ENCODE measurements at places on chromosomes 5 and 9.

DNA sequence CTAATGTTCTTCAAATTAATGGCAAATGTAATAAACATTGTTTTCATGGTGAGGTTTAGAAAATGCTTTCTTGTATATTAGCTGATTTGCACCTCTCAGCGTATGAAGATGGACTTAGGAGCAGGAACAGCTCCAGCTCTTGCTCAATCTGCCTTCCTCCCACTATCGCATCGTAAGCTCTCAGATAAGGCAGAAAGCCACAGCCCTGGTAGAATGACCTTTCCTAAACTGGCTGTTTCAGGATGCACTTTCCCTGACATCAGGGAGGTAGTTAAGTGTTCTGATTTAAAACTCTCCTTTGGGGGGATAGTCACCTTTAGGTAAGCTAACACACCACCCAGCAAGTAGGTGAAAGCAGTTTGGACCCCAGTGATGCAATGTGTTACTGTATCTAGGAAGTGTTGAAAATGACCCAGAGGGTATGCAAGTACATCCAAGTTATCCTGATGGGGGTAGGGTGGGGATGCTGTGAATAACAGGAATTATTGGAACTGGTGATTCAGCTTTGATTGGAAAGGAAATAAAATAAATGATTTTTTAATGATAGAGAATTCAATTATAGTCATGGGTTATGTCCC, 72.3 kb downstream of the LMNB1 start:
- DNase-seq = no peak

- DNase-seq = no peak
Observed at GRCh38 chr5:121189342-121190305, 662.1 kb upstream of the FTMT start.

DNA sequence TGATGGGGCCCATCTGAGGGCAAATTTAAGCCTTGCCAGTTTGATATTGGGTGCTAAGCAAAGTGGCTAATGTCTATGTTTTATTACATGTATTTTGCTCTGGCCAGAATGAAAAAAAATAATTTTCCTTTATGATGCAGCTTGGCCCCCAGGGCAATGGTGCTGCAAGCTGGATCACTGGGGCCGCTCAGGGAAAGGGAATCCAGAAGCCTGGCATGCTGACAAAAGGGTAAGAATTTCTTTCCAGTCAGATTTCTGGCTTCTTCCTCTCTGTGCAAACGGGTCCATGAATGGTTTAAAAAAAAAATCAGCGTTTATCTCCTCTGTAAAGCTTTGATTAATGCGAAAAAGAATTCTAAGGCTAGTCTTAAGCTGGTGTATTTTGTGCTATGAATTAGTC, 138.4 kb downstream of the MAPKAP1 start:
- no peak for DNase-seq

DNA sequence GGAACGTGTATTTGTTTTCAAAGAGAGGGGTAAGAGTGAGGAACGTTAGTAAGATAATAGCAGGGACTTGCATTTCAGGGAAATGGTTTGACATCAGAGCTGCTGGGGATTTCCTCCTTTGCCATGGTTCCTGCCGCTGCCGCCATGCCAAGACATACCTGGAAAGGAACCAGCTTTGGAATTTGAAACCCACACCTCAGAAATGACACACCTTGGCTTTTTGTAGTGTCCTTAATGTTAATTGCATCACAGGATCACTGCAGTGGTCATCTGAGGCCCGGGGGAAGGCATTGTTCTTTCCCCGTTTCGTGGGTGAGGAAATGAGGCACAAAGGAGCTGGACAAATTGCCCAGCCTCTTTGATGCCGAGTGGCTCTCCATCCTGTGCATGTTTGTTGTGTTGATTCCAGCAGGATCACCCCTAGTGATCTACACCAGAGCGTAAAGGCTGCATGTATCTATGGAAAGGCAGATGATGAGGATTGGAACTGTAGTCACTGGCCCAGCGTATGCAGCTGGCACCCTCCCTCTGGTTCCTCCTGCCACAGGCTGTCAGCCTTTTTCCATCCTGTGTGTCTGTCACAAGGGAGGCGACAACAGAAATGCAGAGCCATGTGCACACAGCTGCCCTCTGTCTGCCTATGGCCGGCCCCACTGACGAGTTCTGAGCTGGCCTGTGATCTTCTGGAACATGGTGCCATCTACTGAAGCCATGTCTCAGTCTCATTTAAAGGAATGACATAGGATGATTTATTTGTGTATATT, 37.8 kb downstream of the SLC46A2 start:
- DNase-seq = no peak

DNA sequence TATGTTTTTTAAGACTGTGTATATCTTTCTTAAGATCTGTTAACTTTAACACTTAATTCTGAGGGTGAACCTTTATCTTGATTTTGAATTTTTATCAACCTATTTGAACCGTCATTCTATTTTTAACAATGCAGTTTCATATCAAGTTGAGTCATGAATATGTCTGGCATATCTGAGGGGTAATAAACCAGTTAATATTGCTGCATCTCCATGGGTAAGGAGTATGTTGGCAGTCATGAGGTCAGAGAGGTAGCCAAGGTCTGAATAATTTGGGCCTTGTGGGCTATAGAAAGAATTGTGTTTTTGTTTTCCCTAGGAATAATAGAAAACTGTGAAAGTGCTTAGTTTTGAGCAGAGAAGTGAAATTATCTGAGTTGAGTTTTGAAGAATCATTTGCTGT, 419.0 kb downstream of the PLK2 start:
- no peak for DNase-seq

DNA sequence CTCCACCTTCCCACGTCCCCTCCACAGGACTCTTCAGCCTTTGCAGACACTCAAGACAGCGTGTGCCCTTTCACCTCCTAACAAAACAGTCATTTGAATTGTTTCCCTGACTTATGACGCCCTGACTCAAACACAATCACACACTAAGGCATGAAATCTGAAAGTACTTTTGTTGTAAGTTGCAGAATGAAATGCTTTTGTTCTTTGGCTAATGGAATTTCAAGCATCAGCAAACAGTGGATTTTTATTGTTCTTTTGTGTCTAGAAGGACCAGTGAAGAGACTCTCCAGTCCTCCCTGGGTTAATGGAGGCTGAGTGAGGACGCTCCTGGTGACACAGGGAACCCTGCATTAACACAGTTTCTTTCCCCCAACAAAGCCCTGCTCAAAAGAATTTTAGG, 380.1 kb downstream of the CTNND2 start:
- no peak for DNase-seq

DNA sequence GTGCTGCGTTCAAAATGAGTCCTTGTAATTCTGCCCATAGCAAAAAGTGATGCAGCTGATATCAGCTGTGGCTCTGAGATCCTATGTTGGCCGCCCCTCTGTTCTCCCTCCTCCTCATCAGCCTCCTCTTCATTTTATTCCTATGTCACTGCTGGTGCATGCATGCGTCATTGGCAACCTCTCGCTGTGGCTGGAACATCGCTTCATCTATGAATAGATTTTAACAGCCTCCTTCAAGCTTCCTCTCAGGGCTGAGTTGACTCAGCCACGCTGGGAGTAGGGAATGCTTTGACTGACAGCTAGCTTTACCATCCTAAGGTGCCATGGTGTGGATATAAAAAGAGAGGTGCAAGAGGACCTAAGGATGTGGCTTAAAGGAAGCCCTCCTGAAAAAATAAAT, 303.5 kb downstream of the PLK2 start:
- DNase-seq = no peak

GRCh38 chr5:135373736-135374515, 25.1 kb downstream of the MACROH2A1 start:
- DNase-seq = no peak

DNA sequence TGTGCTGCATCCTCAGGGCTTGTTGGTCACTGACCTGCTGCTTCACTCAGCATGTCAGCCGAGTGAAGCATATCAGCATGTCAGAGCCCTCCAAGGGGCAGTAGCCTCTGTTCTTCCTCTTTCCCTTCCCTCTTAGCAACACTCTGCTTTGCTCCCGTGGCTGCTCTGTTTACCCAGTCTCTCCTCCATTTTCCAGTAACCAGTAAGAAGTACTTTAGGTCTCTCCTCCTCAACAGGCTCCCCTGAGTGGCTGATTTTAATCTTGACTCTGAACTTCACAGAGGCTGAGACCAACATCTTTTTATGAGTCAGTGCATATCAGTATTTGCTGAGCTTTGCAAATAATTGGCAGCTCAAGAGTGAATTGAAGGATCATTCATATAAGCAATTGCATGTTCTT, 18.6 kb upstream of the ADRB2 start:
- no peak for DNase-seq

DNA sequence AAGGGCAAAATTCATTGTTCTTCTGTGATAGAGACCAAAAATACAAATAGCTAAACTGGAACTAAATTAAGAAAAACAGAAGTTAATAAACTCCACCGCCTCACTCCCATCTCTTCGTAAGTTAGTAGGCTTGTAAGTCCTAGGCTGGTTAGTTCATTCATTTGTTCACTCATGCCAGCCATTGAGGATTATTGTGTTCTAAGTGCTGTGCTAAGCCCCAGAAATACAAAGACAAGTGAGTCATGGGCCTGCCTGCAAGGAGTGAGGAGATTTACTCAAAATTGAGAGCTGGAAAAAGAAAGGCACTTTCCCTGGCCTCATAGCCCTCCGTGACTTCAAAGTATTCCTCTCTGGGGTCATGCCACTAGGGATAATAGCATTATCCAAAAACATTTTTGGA, 8.5 kb downstream of the DOCK8 start:
- no peak for DNase-seq

DNA sequence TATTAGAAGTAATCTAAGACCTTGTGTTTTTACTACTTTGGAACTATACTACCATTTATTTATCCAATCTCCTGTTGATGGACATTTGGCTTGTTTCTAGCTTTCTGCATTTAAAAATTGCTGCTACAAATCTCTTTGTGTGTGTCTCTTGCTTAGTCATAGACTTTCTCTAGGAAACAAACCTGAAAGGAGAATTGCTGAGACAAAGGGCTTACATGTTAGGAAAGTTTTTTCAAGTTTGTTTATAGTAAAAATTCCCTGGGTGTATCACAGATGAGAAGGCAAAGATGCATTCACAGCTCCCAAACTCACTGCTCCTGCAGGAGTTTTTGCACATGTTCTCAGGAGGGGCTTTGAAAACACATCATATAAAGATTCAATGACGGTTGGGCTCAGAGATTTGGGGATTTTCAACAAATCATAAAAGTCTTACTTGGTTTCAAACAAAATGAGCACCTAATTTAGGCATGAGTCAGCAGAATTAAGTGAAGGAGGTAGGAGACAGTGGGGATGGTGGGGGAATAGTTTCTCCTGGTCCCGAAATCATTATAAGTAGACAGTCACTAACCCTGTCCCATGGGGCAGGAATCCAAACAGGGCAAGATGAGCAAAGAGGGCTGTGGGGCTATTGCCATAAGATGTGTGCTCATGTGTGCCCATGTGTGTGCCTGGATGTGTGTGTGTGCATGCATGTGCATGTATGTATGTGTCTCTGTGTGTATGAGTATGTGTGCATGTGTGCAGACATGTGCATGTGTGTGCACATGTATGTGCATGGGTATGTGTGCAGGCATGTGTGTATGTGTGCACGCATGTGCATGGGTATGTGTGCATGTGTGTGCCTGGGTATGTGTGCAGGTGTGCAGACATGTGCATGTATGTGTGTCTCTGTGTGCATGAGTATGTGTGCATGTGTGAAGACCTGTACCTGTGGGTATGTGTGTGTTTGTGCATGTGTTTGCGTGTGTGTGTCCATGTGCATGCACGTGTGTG, 43.4 kb upstream of the S1PR3 start:
- no peak for DNase-seq

DNA sequence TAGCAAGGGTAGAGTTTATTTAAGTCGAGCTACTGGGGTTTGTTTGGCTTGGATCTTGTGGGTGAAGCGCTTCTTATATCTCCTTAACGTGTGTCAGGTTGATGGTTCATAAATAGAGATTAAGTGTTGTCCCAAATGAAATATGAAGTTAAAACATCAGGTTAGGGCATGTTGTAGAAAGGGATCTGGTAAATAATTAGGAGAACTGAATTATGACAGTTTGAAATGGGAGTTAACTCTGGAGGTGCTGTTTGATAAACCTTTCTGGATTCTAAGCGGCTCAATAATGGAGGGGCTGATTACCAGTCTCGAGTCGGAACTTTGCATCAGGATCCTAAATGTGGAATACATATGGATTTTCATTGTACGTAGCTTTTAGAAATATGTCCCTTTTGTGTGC, 717.0 kb upstream of the WWC1 start:
- no peak for DNase-seq

DNA sequence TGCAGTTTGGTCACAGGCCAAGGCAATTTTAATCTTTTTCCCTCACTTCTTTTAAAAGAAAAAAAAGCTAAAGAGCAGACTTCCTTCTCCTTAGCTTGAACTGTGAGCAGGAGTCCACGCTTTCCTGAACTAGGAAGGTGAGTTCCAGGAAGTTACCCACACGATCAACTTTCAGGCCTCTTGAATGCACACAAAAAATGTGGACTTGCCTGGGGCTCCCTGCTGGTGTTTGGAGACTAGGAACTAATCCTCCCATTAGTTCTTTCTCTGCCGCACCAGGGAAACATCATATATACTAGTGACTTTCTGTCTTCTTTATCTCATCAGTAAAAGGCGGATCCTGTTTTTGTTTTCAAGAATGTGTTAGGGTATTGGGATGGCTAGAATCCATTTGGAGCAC, 240.0 kb downstream of the GOLPH3 start:
- no peak for DNase-seq

GRCh38 chr5:156380848-156381247, 53.9 kb downstream of the SGCD start:
- no peak for DNase-seq

DNA sequence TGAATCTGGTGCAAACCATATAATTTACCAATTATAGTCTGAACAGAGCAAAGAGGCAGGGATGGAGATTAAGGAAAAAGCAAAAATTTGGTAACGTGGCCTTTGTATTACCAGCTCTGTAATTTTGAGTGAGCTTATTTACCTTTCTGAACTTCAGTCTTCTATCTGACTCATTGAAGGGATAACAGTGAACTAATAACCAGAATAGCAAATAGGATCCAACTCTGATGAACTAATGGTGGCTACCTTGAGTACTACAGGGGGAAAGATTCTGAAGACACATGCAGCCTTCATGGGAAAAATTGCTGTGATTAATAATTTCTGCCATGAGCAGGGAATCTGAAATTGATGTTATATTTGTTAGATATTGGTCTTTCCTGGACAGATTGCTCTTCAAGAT, 23.0 kb upstream of the LARP1 start:
- no peak for DNase-seq

GRCh38 chr5:96326902-96327301, 106.1 kb downstream of the PCSK1 start:
- no peak for DNase-seq

DNA sequence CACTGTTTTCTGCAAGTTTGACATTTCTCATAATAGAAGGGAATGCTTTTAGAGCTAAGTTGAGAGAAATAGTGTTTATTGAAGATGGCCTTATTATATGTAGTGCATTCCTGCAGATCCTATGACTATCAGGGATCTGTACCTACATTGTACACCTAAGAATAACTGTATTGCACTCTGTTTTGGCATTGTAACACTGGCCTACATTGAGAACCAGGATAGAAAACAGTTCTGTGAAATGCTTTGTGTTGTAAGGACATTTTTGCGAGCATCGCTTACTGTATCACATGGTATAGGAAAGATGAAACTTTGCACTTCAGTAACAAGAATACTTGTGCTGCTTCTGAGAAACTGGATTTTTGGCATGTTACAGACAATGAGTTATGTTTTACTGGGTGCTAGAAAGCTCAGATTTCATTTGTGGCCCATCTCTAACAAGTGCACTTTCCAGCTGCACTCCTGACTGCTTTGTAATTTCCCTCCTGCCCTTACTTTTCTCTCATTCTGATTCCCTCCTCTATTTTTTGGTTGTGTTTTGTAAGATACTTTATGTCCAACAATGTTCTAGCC, 30.6 kb downstream of the C9orf85 start:
- no peak for DNase-seq
